ENCODE measurements at places on chromosomes 5 and 9.

DNA sequence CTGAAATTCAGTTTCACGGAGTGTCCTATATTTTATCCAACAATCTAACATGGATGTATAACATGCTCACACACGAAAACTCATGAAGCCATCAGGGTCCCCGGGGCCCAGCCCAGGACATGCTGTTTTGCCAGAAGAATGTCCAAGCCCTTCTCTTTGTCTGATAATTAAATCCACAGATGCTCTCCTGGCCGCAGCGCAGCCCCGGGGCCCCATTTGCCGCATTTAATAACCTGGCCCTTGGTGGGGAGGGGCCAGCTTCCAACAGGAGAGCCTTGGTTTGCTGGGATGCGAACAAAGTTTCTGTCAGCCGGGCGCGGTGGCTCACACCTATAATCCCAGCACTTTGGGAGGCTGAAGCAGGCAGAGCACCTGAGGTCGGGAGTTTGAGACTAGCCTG, 30.0 kb downstream of the PLPP7 start:
- DNase-seq, result no peak

- DNase-seq, result no peak
These were observed 9.7 kb downstream of the GRIA1 start for GRCh38 chr5:153500178-153500577.

GRCh38 chr9:19642256-19642655, 146.6 kb downstream of the SLC24A2 start:
- no peak for DNase-seq

- no peak for DNase-seq
These were observed 218.0 kb upstream of the ADRA1B start for GRCh38 chr5:159698322-159698721.

DNA sequence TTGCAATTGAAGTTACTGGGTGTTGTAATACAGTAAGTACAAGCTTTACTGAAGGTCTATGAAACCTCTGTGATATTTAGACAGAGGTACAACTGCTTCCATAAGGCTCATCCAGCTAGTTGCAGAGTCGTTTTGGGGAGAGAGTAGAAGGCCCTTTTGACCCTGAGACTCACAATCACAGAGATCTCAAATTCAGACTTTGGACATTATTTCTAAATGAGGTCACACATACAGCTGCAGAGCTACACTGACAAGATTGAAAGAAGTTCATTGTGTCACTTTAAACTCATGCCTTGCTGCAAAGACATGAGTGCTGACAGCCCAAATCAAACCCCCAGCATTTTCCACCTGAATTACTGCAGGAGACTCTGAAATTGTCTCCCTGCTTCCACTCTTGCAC, 205.9 kb upstream of the TMEM161B start:
- no peak for DNase-seq

DNA sequence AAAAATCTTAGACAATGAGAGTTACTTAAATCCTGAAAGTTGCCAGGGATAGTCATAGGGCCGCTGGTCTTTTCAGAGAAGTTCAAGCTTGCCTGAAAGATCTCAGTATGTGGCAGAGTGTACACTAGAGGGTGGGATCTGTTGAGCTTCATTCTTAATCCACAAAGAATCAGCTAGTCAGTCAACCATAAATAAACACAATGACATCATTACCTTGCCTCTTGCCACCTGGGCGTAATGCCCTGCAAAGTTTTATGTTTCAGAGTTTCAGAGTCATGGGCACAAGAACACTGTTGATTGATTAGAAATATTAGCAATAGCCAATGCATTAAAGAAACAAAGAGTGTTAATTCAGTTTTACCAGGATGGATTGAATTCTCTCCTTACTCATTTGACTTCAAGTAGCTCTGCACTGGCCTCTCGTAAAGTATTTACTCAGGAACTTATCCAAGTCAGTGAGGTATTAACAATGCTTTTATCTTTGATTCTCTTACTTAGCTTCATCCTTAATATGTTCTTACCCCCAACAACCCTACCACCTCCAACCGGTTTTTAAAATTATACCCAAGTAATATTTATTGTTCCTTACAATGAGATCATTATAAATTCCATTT, 14.3 kb upstream of the ANXA1 start:
- DNase-seq, result peak; percentile 67

DNA sequence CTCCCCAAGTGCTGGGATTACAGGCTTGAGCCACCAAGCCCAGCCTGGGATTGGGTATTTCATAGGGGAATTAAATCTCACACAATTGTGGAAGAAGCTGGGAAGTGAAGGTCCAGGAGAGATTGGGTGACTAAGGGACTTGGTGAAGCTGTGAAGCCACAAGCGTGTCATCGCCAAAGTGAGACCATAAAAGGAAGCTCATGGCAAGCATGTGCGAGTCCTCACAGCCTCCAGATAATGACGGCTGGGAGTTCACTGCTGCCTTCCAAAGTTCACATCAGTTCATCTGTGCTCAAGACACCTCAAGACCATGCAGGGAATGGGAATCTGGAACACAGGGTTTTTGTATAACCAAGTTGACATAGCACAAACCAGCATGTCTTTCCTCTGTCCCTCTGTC, 210.6 kb downstream of the MARCHF11 start:
- DNase-seq, result no peak

DNA sequence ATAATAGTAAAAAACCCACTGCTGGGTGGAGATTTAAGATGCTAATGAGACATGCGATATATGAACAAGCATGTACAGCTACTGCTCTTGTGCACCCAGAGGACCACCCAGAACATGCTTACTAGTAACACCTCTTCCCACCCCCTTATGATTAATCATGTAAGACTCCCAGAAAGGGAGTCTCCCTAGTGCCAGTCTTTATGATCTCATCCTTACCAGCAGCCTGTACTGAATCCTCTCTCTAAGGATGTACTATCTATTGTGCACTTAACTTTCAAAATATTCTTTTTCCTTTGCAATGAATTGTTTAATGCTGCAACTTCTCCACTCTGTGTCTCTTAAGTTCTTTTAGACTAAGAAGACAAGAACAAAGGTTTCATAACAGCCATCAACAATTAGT, 9.1 kb upstream of the MAT2B start:
- no peak for DNase-seq

- no peak for DNase-seq
These were observed 58.8 kb downstream of the FOCAD start for GRCh38 chr9:20742833-20743232.

GRCh38 chr5:8012131-8012977, 143.4 kb downstream of the MTRR start:
- no peak for DNase-seq

DNA sequence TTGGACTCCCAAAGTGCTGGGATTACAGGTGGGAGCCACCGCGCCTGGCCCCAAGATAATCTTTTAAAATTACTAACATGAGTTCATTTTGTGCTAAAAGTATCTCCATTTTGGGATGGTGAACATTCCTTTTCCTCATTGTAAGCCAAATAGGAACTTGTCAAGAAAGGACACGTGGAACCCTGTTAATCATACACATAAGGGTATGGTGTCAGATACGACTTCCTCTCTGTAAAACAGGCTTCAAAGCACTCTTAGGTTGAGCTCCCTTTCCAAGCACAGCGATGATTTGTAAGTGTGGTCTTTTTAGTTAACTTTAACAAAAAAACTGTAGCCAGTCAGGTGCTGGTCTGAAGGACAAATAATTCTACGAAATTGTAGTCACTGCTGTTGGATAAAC, 132.7 kb downstream of the UNC13B start:
- no peak for DNase-seq

DNA sequence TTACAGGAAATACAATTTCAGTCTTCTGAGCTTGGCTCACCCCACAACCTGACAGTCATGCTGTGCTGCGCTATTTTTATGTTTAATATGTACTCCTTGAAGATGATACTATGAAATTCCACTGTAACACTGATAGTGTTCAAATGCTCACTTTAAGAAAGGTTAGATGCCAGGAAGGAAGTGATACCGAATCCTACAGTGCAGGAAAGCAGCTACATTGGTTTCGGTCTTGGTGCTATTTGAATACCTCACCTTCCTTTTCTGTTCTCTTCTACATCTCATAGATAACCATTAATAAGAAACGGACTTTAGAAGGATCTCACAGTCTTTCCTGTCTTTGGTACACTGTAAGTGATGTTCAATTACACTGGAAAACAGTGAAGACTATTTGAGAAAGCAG, 117.6 kb downstream of the SEMA5A start:
- no peak for DNase-seq

DNA sequence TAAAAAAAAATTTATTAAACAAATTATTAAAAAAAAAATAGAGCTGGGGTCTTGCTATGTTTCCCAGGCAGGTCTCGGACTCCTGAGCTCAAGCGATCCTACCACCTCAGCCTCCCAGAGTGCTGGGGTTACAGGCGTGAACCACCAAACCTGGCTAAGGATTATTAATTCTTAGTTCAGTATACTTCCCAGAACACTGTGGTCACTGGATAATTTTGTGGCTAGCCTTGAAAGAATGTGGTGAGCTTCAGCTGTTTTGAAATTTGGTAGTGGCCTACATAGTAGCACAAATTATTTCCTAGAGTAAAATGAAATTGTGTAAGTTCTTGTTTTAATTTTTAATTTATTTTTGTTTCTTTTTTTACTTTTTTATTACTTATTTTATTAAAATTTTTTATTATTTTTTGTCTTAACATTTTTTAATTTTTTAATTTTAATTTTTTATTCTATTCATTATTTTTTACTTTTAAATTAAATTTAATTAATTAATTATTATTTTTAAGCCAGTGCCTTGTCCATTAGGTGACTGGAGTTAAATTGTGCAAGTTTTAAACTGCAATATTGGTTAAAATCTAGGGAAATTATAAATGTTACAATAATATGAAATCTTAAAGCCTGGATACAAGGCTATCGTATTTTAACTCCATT, 23.0 kb downstream of the ARRDC3 start:
- DNase-seq, result no peak

DNA sequence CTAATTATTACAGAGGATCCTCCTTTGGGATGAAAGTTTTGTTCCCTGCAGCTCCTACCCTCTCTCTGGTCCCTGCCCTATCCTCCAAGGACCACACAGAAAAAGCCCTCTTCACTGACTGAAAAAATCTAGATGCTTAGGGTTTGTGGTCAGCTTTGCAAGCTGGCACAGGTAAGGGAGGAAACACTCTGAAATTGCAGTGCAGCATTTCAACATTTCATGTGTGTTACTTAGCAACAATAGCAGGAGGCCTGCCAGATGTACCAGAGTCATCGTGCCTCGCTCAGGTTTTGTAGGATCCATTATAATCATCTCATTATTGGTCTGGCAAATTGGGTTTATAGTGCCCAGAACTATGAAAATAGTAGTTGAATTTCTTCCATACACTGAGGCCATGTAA, 109.5 kb downstream of the PALM2AKAP2 start:
- no peak for DNase-seq

DNA sequence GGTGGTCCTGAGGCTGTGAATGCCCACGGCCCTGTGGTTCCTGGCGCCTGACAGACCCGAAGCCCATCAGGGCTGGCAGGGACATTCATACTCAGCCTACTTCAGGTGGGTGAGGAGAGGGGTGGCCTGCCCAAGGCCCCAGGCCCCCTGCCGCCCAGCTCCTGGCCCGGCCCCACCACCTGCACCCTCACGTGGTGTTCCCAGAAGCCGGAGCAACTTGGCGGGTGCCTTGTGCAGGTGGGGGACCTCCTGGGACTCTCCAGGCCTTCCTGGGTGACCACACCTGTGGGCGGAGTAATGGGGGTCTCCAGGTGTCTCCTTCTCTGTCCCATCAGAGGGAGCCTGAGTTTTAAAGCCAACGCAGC, 36.8 kb upstream of the UBAC1 start:
- DNase-seq, result no peak

GRCh38 chr5:146706321-146706972, 172.1 kb downstream of the PPP2R2B start:
- DNase-seq, result no peak

DNA sequence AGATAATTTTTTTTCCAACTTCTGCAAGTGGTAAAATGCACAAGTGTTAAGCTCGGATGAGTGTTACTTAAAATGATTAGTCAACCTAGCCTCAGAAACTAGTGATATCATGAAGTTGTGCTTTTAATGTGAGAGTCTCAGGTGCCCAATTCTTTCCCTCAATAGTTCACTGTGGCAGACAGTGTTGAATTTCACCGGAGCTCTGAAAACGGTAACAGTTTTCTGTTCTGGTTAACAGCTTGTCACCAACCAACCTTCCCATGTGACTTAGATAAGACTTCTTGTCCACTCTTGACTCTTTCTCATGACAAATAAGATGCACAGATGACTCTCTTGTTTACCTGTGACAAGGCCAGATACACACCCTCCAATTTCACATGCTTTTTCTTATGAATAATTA, 125.5 kb downstream of the OSTF1 start:
- no peak for DNase-seq

GRCh38 chr5:1652873-1653697, 129.3 kb upstream of the LPCAT1 start:
- no peak for DNase-seq

GRCh38 chr9:26205261-26205660, 527.0 kb upstream of the TUSC1 start:
- DNase-seq, result no peak

All from retinal pigment epithelial cell (primary cell).